Right renal cortex interstitium (tissue), 3 donors: ENCODE measurements at places on chromosomes 1 and 21.

DNA sequence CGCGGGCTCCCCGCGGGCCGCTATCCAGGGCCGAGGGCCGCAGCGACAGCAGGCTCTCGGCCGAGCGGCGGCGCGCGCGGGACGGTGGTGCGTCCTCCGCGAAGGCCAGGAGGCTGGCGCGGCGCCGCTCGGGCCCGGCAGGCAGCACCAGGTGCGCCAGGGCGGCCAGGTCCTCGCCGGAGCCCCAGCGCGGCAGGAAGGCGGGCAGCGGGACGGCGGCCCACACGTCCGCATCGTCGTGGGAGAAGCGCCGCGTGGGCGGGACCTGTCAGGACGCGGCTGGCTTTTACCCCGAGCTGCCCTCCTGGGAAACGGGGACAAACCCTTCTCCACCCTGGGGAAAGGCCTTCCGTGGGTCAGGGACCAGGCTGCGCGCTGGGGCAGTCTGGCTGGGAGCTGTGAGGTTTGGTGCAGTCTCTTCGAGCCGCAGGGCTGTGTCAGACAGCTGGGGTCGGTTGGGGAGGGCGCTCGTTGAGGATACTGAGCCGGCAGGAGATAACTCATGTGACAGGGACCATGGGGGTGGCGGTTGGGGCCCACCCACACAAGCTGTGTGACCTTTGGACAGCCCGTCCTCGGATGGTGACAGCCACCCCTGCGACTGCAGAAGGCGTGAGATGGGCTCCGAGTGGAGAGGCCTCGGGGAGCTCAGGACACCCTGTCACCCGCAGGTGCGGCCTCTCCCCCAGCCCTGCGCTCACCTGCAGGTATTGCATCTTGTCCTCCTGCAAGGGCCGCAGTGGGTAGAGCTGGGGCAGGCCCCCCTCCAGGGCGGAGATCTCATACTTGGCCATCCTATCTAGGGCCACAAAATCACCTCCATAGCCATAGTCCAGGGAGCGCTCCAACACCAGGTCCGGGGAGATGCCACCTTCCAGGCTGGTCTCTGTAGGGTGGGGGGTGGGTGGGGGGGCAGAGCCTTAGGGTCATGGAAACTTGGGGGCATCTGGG is 6.0 kb downstream of the HES3 start:
- no peak for DNase-seq

GRCh38 chr1:153566414-153567371 is 1.0 kb upstream of the S100A2 start:
- no peak for DNase-seq

- peak; percentile 13 for DNase-seq
These were observed 58.2 kb downstream of the NFASC start for GRCh38 chr1:204928671-204929486.

- no peak for DNase-seq
These were observed 73.3 kb downstream of the TAS1R2 start for GRCh38 chr1:18786149-18786548.

DNA sequence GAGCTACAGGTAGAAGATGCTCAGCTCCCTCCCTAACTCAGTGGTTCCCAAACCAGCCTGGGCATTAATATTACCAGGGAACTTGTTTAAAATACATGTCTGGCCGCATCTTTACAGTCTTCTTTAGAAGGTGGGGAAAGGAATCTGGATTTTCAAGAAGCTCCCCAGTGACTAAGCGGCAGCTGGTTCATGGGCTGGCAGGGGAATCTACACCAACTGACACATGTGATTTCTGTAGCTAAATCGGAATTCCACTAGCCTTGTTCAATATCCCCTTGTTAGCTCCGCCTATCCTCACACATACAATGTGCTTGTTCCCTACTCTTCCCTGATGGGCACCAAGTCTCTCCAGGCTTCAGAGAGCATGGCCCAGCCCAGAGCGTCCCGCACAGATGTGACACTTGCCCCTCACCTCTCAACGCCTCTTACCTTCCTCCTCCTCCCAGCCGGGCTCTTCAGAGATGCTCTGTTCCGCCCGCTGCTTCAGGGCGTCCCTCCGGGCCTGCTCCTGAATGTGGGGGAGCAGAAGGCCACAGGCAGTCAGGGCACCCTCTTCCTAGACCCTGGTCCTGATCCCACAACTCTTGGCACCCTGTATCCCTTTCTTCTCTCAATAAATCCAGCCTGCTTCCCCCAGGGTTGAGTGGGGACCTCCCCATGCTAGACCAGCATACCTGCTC is 15.3 kb downstream of the TSSK3 start:
- no peak for DNase-seq

GRCh38 chr1:183908079-183908478 is 103.2 kb downstream of the RGL1 start:
- DNase-seq, result no peak

GRCh38 chr1:113396585-113396984 is 6.3 kb downstream of the MAGI3 start:
- DNase-seq, result no peak

- no peak for DNase-seq
These were observed 49.7 kb downstream of the RAP1A start for GRCh38 chr1:111669268-111669667.

DNA sequence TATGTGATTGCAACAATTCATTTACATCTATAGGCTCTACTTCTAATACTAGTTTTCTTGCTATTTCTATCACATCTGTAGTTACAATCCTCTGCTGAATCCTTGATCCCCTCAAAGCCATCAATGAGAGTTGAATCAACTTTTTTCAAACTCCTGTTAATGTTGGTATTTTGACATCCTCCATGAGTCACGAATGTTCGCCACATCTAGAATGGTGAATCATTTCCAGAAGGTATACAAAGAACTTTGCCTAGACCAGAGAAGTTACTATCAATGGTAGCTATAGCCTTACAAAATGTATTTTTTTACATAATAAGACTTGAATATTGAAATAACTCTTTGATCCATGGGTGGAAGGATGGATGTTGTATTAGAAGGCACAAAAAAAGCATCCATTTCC is 110.0 kb downstream of the AMY1C start:
- DNase-seq, result no peak

DNA sequence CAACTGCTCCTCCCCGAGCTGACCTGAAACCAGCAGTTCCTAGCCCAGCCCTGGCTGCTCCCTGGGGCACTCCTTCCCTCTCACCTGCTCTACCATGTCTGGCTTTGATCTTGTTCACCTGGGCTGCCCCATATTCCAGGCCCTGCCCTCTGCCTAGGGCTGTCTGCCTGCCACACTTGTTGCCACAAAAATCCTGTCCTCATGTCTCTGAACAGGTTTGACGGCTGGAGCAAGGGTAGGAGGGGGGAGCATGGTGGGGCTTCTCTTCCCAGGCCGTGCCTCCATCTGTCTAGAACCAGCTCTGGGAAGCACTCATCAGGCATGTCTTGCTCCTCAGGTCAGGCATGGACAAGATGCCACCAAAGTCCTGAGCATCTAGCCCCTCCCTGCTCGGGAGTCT is 44.3 kb upstream of the WNT2B start:
- no peak for DNase-seq

GRCh38 chr21:35485364-35485763 is 436.3 kb upstream of the RUNX1 start:
- no peak for DNase-seq

DNA sequence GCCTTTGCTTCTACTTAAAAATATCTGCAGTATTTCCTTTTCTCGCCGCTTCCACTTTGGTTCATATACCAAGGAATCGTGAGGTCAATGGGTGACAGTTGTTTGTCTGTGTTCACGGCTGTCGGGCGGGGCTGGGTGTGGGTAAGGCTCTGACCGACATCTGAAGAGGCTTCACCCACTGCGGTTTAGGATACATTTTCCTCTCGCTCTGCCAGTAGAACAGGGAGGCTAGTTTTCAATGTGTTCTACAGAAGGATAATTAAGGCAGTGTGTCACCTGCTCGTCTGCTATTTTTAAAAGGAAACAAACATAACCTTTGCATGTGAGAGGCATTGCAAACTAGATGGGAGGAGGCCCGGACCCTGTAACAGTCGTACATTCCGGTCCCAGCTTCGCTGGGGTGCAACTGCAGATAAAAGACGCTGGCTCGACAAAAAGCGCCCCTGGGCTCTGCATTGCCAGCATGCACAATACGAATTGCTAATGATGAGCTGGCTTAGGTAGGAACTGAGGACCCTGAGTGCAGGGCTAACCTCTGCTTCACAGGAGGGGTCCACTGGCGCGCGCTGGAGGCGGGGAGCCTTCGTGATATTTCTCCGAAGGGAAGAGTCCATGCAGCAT is 8.5 kb upstream of the ERG start:
- no peak for DNase-seq

DNA sequence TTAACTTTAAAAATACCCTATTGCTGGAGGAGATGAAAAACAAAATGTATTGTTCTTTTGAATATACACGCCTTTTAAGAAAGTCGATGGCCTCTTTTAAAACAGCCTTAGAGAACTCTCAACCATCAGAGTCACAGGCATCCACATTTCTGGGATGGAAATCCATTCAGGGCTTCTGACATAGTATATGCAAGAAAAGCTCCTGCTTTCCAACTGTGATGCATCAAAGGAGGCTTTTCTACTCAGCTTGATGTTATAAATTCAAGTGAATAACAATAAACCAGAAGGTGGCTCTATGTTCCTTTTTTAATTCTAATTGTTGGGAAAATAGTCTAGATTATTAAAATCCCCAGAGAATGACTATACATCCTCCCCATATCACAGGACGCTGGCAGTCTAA is 398.8 kb upstream of the CXADR start:
- DNase-seq, result no peak

GRCh38 chr1:236837897-236838296 is 42.8 kb downstream of the MTR start:
- DNase-seq, result no peak

DNA sequence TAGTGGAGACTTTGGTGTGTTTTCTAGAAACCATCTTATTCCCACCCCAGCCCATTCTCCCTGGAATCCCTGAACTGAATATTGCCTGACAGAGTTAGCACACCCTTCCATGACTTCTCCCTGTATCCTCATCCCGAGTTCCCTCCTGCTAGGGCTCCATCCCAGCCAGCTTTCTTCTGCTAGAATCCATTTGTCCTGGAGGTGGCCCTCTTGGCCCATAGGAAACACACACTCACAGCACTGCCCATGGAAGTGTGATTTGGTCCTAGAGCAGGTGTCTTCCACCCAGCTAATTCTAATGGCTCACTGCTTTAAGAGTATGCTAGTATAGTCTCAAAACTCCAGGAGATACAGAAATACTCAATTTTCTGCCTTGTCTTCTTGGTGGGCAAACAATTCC is 4.1 kb downstream of the KRTAP15-1 start:
- DNase-seq, result no peak
